RKO (cell line): ENCODE measurements at places on chromosomes 7 and 10.

DNA sequence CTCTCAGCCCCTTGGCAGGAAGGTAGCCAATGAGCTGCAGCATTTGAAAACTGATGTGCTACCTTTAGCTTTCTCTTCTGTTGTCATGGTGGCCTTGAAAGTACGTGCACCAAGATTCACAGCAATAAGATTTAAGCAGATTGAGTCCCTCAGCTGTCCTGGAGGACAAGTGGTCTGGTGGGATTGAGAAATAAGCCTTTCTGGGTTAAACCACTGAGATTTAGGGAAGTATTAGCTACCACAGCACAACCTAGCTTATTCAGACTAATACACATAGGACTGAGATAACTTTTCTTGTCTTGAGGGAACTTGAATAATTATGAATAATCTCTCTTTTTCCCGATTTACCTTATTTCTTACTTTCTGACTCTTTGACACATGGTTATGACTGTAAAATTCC is 324.0 kb downstream of the PTEN start:
- no peak for DNase-seq

GRCh38 chr10:23557777-23558176 is 118.9 kb downstream of the OTUD1 start:
- DNase-seq, result no peak

GRCh38 chr7:24703296-24703695 is 54.0 kb downstream of the GSDME start:
- DNase-seq, result no peak

- no peak for DNase-seq
Observed at GRCh38 chr10:129694691-129695243, 227.7 kb downstream of the MGMT start.

DNA sequence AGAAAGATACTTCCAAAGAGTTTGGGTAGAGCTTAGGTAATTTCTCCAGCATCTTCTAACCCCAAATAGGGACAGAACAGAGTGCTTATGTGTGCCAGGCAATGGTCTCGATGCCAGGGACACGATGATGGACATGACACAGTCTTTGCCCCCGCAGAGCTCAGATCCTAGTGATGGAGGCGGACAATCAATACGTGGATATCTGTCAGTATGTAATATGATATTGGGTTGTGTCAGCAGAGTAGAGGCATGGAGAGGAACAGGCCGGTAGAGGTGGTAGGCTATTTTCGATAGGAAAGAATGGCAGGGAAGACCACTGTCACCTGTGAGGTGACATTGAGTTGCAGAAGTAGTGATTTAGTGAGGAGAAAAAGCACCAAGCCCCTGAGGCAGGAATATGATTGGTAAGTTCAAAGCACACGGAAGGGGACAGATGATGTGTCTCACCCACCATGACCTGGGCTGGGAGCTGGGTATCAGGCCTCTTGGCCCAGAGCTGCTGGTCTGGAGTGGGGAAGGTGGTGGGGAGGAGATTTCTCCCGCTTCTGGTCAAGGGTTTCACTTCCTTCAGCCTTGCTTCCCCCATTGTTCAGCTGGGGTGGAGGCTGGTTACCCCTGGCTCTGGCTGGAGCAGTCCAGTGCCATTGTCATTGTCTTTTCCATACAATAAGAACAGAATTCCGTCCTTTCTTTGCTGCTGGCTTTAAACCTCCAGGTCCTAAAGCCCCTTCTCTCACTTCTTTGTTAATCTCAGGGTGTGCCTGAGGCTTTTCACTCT is 36.0 kb upstream of the SRGN start:
- no peak for DNase-seq

GRCh38 chr7:50317697-50318669 is 13.5 kb downstream of the IKZF1 start:
- no peak for DNase-seq

DNA sequence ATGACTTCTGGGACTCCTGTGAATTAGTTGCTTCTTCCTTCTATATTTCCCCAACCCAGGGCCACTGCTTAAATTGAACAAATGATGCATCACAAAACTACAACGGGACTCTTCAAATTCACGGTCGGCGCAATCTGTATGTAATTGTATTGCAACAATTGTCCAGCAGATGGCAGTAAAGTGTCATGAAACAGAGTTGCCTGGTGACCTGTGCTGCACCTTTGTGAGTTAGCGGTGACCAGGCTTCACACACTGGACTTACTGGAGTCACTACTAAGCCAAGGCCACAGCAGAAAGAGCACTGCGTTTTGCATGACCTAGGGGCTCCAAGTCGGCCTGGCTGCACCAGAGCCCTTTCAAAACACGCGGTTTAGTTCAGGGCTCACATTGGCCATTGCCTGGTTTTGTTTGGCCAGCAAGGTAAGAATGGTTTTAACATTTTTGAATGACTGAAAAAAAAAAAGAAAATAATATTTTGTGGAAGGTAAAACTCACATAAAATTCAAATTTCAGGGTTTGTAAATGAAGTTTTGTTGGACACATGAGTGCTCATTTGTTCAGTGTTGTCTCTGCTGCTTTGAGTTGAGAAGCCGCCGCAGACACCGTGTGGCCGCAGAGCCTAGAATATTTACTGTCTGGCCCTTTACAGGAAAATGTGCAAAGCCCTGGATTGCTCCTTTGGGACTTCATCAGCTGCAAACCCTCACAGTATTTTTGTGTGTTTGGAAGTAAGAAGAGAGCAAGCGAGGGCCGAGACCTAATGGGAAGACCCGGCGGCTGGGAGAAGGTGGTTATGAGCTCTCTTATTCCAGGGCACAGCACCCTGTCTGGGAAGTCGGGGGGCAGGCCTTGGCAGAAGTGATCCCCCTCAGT is 23.2 kb upstream of the ZNF32 start:
- peak; percentile 80 for DNase-seq

GRCh38 chr7:153859239-153859638 is 193.0 kb upstream of the DPP6 start:
- DNase-seq, result no peak

- no peak for DNase-seq
Observed at GRCh38 chr7:46705386-46706255, 784.5 kb upstream of the IGFBP3 start.

GRCh38 chr7:99997545-99998137 is 17.8 kb upstream of the ZKSCAN1 start:
- no peak for DNase-seq
